ENCODE measurements at places on chromosomes 5 and 9.

GRCh38 chr5:131536850-131537448, 98.1 kb downstream of the RAPGEF6 start:
- DNase-seq = no peak

DNA sequence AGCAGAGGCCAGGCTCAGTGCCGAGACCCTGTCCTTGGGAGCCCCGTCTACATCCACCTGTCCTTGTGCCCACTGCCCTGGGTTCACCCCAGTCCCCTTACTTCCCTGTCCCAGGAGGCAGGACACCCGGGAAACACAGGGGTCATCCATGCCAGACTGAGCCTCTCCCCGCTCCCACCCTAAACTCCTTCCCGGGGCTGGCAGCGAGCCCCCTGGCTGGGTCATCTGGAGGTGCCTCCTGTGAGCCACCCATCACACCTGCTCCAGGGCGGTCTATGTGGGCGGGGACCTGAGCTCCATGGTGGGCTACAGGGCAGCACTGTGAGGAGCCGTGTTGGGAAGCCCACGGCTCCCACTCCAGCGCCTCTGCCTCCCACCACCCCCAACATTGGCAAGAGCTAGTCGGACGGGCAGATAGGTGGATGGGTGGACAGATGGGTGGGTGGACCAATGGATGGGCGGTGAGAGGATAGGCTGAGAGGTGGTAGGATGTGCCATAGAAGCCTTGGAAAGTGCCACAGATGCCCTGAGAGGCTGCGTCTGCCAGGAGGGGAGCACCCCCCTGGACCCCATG, 42.5 kb upstream of the RXRA start:
- DNase-seq = no peak

DNA sequence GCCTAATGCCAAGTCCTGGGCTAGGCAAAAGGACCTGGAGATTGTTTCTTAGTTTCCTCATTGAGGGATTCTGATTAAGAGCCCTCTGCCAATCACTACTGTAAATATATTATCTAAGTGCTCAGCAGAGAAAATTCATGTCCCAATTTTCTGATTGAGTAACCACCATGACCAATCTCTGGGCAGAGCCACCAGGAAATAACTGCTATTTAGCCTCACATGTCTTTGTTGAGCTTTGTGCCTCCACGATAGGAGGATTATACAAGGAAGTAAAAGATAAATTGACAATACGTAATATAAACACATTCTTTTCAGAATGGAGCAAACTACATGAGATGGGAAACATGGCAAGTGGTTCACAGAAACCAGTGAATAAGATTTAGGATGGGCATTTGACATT, 396.1 kb upstream of the PAPPA start:
- DNase-seq = no peak

DNA sequence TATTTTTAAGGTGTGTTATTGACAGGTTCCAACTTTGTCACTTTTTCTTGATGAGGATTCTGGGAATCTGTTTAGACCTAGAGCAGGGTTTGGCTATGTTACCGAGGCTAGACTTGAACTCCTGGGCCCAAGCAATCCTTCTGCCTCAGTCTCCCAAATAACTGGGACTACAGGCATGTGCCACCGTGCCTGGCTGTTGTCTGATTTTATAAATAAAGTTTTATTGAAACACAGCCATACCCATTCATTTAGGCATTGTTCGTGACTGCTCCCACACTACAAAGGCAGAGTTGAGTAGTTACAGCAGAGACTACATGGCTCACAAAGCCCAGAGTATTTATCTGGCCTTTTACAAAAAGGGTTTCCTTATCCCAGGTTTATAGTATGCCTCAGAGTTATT, 80.5 kb upstream of the TTC23L start:
- DNase-seq = no peak

DNA sequence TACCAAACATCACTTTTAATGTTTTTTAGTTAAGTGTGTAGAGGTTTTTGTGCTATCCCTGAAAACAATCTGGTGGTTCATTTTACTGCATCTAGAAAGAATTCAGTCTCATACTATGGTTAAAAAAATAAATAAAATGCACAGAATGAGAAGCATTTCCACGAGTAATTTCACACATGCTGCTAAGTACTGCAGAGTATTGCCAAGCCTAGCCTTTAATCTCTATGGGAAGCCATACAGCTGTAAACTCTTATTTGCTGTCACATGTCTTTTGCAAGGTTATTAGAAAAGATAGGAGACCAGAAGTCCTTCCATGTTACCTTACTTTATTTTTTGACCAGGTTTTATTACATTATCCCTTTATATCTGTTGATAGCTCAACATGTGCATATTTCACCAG, 37.6 kb upstream of the MAN2A1 start:
- no peak for DNase-seq

GRCh38 chr5:104573949-104574709, 1011.5 kb upstream of the NUDT12 start:
- no peak for DNase-seq

DNA sequence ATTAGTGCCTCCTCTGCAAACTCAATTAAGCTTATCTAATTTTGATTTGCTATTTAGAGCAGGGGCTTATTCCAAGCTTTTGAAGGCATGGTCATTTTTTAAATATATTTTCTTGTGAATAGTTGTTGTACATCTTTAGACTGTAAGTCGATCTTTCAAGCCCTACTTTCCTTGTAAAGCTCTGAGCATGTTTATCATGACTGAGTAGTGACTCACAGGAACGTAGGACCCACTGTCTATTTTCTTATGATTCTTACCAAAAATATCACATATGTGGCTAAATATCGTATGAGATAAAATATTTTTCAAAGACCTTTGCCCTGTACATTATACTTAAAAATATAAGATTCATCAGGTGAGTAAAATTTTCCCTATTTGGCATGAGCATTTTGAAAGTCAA, 440.4 kb upstream of the GRIN3A start:
- no peak for DNase-seq

- DNase-seq = no peak
Observed at GRCh38 chr5:119270960-119271757, 84.7 kb upstream of the TNFAIP8 start.

- no peak for DNase-seq
Observed at GRCh38 chr9:122180633-122181032, 20.9 kb downstream of the MORN5 start.

GRCh38 chr5:176514244-176514950, 22.8 kb downstream of the RNF44 start:
- no peak for DNase-seq

DNA sequence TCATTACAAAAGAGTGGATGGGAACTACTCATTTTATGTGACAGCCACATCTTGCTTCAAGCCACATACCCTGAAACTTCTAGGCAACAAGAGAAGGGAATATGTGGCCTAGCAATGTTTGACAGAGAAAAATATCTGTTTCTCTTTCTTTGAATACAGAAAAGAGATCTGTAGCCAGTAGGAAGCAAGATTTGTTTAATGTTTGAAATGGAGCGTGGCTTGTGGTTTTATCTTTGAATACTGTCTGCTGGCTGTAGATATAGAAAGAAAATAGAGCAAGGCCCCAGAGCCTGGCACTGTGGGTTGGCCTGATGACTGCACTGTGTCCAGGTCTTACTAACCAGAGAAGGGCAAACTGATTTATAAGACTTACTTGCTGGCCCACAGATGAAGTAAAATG, 133.8 kb downstream of the ARHGEF28 start:
- no peak for DNase-seq

GRCh38 chr5:72456391-72457074, 50.7 kb downstream of the ZNF366 start:
- no peak for DNase-seq

- no peak for DNase-seq
Observed at GRCh38 chr5:154249826-154250225, 59.3 kb downstream of the GALNT10 start.

GRCh38 chr5:172502410-172502809, 48.1 kb upstream of the SH3PXD2B start:
- DNase-seq = peak; percentile 12

DNA sequence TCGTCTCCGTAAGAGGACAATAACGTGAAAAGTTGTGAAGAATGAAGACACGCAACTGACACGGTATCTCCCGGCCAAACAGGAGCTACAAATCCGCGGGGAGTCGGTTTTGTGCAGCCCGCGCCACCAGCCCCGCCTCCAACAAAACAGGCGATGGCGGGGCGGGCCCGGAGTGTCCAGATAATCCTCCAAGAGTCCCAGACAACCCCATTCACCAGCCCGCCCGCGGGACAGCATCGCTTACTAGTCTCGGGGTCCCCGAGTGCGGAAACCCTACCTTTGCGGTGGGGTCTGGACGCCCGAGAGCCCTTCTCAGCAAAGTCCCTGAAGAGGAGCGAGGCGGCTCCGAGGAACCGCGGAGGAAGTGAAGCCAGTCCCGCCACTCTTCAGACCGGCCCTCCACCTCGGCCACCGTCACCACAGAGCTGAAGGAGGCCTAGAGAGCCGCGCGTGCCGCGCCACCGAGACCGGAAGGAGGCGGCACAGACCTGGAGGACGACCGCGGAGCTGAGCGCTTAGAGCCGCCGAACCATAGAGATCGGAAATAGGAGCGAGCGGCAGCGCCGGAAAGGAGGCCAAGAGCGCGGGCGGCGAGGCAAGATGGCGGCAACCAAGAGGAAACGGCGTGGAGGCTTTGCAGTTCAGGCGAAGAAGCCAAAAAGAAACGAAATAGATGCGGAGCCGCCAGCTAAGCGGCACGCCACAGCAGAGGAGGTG, at the start of the genes BRIX1 and RAD1:
Gene BRIX1, plus strand, starts transcription at position 573 of the 717 bp plus-strand sequence. Its CDS starts 28 bp downstream, at position 601.
Gene RAD1, minus strand, starts transcription at position 366 of the 717 bp plus-strand sequence. CDS start 612 bp downstream, outside the sequence.
- DNase-seq = peak; percentile 97

DNA sequence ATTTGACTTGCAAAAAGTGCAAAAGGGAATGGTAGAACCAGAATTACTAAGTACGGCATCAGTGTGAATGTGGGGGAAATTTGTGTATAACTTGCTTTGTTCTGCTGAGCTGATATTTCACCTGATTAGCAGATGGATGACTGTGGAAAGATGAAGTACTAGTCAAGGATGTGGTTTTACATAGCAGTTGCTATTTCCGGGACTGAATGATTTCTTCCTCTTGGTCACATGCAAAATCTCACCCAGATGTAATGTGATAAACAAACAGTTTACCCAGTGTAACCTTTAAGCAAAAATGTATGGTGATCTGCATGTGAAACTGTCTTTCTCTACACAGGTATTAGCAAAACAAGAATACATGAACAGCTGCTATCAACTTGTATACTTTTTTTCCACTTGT, 46.1 kb downstream of the DCP2 start:
- no peak for DNase-seq

GRCh38 chr9:72477930-72478518, 43.4 kb upstream of the TMC1 start:
- DNase-seq = no peak

- peak; percentile 87 for DNase-seq
Observed at GRCh38 chr5:134525683-134526482, 413 bp downstream of the JADE2 start.

Measured in activated effector memory CD4-positive, alpha-beta T cell treated with anti-CD3 and anti-CD28 coated beads, Interleukin-2, amount 50 U/mL, for 16 hours (primary cell).